SHP77 (cell line): ENCODE measurements at places on chromosomes 6 and 20.
A peak's percentile ranks its signal among the peaks of the same experiment; 100 is the strongest.

DNA sequence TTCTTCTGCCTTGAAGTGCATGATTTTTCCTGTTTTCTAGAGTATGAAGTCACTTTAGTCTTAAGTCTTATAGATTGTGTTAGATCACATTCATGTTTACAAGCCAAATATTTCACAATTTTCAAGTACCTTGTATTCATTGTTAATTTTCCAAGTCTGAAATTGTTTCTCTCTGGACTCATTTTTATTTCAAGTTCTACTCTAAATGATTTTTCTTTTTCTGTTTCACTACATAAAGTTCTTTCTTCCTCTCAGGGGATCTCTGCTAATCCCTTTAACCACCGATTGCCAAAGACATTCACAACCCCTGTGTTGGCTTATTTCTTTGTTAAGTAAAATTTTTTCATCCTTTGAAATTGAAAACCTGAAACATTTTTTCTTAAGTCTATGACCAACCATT, 805.7 kb downstream of the KIF16B start:
- DNase-seq = no peak

DNA sequence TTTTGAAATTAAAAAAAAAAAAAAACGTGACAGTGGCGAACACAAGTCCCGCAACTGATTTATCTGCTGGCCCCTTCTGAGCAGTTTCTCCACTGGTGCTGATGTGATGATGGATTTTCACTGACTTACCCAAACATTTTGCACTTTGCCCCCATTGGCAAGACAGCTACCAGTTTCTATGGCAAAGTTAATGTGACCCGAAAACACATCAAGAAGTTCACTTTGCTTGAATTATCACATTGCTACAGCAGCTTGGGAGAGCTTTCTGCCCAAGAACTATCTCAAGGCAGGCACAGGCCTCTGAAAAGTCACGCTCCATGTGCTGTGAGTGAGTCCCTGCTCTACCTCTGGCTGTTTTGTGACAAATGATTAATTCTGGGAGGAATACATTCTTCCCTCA, 127.9 kb upstream of the EDN1 start:
- no peak for DNase-seq

DNA sequence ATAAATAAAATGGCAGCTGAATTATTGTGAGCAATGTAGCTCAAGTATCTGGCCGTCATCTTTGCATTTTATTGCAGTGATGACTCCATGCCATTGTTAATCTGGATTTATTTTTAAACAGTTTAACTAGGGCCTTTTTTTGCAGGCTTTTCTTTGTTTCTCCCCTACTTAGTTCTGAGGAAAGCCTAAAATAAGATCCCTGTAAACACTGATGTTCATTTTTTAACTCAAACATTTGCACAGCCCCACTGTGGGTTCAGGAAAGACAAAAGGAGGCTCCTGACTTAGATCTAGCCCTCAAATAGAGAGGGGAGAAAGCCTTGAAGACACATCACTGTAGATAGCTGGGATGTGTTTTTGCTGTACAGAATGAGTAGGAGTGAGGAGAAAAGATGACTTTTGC, 69.2 kb downstream of the PLEKHG1 start:
- DNase-seq = no peak

DNA sequence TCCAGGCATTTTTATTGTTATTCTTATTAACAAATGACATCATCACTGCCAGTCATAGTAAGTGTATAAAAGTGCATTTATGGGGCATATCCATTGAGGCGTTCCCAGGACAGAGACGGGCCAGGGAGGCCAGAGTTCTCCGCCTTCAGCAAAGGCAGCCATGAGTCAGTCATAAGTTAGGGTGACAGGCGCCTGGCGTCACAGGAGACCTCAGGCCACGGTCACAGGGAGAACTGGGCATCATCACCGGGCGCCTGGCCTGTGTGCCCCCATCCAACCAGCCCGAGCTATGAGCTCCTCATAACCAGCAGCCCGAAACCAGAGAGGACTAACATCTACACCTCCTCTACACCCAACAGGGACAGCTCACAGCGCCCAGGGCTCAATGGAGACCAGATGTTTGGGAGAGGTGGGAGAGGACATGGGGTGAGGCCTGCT, 259.2 kb downstream of the DLL1 start:
- DNase-seq = no peak

DNA sequence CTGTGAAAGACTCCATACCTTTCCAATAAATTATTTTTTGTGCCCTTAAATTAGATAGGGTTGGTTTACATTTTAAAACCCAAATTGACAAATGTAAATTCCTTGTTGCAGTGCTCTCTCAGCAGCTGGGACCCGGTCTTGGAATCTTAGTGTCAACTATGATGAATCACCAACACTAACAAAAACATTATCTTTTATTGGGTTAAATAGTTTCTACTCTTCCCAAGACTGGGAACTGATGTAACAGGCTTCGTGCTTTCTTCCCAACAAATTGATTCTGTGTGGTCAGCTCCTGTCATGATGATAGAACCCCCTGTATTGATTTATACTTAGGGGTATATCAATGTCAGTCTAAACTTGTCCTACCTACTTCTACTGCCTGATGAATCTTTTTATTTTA, 23.2 kb upstream of the AHI1 start:
- DNase-seq = no peak

- no peak for DNase-seq
Measured at GRCh38 chr20:62776692-62777527, 19.4 kb upstream of the MRGBP start.

DNA sequence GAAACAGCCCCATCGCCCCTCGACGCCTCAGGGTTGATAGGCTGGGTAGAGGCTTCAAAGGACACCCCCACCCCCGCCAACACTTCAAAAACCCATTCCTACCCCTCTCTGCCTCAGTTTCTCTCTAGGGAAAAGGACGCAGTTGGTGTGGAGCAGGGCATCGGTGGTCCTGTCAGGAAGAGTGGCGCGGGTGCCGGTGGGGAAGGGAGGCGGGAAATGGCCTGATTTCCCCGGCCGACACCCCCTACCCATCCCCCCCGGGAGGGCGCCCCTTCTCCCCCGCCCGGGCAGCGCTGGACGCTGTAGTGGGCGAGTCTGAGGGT, 367 bp downstream of the NRSN2 start:
- DNase-seq = no peak

GRCh38 chr6:51260003-51260402, 441.3 kb downstream of the TFAP2B start:
- DNase-seq = no peak

DNA sequence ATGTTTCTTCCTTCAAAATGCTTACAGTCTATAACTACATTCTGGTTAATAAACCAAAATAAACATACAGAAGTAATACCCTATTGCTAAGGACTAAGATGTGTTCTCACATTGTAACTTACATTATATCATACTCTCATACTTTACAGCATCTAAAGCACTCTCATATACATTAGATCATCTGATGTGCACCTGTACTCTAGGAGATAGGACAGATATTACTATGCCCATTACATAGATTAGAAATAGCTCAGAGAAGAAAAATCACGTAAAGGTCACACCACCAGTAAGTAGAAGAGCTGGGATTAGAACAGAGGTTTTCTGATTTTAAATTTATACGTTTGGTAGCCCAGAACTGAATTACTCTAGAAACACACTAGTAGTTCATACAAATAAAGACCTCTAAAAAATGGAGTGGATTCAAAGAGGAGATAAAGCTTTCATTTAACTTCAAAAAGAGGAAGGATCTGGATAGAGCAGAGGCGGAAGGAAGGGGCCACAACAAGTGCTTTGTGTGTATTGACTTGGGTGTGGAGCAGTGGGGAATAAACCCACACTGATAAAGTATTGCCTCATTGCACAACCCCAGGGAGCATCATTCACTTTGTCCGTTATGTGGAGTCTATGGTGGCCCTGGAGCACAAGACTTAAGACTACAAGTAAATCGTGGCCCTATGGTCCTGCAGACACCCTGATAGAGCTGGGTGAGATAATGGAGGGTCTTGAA, 30.9 kb downstream of the SLC2A12 start:
- DNase-seq = no peak

DNA sequence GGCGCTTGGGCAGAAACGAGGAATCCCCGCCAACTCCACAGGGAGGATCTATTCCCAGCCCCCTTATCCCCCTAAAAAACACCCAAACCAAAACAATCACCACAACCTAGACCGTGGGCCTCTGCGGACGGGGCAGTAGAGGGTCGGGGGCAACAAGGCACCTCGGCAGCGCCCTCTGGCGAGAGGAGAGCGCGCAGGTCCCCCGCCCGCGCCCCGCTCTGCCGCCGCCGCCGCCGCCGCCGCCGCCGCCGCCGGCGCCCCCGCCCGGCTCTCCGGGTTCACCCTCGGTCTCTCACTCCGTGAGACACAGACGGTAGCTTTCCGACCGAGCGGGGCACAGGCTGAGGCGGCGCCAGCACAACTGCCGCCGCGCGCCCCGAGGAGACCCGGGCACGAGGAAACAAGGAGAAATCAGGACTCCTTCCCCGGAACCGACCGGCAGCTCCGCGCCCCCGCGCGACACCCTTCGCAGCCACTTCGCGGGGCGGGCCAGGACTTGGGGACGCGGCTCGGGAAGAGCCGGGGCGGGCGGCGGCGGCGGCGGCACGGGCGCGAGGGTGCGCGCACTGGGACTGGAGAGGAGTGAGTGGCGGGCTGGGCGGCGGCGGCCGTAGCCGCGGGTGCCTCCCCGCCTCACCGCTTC, at the start of gene SLC35F1:
Gene SLC35F1 (plus strand): TSS at position 307 of the 643 bp plus-strand sequence.
- peak; percentile 22 for DNase-seq

DNA sequence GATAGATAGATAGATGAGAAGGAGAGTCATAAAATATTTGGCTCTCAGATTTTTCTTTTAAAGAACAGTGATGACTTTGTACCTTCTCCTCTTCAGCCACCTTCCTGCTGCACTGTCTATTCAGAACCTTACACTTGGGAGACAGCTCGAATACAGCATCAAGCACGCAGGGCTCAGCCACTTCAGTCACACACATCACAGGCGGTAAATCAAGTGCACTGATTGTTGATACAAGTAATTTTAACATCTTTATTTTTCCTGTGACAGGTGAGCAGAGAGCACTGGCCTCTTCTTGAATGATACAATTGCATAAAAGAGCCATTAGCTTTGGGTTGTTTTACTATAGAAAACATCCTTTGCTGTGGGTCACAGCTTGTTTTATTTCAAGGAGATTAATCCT, 1118.5 kb upstream of the EYS start:
- no peak for DNase-seq

DNA sequence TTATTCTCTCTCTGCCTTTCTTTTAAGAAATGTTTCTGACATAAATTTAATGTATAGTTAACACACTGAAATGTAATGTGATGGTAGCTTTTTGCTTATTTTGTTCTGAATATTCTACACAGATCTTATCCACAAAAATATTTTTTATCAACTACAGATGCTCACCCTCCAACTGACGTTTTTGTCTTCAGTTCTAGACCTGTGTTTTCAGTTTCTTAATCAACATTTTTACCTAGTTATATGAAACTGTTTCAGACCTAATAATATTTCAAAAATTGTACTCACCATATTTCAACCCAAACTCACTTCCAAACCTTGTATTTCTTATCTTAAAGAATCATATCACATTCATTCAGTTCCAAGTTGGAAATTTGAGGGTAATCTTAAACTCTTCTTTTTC, 452.8 kb downstream of the RFPL4B start:
- DNase-seq = no peak
